ENCODE measurements at places on chromosomes 12 and 14.

DNA sequence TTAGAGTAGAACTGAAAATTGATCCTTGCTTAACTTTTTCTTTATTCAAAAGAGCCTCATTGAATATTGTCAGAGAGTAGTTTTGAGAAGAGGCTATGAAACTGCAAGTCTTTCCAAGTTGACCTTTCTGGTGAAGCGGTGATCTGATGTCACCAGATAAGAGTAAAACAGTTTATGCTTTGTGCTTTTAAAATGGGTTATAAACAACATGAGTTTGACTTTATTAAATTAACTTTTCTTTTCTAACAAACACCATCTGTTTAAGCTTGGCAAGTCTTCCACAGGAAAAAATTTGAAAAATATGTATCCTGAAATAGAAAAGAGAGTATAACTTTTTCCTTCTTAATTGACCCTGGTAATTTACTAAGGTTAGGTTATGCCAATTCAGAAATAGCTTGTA, 408.7 kb upstream of the NOVA1 start:
- DNase-seq, result no peak

DNA sequence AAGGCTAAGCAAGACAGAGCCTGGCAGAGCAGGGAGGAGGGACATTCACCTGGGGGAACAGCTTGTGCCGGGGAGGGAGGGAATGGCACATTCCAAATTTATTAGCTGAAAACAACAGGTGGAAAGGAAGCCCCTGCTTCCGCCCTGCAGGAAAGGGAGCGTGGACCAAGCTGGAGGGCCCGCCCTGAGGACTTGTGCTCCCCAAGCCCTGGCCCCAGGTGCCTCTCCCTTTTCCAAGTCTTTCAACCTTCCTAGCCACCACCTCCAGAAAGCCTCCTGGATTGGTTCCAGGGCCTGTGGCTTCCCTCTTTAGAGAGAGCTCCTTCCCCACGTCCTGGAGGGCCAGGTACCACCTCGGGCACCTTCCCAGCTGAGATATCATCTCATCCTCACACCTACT, 2.7 kb downstream of the DEGS2 start:
- DNase-seq, result no peak

DNA sequence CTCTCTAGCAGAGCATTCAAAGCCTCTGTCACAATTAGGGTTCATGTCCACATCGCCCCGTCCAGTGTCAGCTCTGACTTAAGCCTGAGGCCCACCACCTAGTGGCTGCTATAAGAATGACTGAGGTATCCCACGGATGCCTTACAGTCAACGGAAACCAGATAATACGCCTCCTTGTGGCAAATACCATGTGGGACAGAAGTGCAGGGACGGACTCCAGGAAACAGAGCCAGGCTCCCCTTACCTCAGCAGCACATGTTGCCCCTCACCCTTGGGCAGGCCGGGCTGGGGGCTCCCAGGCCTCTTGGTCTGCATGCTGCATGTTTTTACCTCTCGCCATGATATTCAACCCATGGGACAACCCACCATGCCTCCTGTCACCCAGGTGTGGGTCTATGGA, 86.3 kb downstream of the VWF start:
- peak; percentile 36 for DNase-seq

DNA sequence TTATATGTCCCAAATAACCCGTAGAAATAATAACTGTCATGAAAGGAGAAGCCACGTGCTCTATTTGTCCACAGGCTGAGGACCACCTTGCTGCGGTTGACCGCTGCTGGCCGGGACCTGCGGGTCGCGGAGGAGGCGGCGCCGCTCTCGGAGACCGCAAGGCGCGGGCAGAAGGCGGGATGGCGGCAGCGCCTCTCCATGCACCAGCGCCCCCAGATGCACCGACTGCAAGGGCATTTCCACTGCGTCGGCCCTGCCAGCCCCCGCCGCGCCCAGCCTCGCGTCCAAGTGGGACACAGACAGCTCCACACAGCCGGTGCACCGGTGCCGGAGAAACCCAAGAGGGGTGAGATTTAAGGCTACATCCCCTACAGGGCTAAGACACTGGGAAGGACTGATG, 21.0 kb downstream of the RPGRIP1 start:
- peak; percentile 32 for DNase-seq

DNA sequence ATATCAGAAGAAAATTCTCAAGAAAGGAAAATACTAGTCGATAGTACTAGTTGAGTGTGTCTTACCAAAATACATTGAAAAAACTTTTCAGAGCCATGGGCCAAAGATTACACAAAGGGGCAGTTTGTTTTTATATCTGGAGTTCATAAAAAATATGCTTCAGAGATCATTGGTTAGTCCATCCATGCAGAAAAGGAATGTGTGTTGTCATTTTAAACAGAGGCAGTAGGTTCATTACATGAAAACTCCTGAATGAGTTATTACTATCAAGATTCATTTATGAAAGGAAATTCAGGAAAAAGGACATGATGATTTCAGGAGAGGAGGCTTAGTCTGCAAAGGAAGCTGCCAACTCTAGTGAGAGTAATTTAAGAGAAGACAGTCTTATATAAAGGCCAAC, 354.8 kb downstream of the AEBP2 start:
- DNase-seq, result no peak

GRCh38 chr14:49892301-49892635, 614 bp upstream of the ARF6 start:
- DNase-seq, result peak; percentile 66

DNA sequence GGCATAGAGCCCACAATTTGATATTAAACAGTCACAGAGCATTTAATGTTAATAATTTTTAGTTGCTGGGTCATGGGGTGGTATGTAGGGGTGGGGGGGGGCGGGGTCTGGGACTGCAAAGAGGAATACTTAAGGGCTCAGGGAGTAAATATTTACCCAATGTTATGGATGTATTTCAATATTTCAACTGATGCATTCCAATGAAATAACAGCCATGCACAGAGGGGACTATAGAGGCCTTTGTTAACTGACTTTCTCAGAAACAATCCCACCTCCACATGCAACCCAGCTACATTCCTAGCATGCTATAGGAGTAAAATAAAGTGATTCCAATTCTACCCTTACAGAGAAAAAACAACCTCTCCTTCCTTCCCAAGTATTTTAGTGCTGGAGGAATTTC, 7.9 kb upstream of the BBS10 start:
- DNase-seq, result no peak

DNA sequence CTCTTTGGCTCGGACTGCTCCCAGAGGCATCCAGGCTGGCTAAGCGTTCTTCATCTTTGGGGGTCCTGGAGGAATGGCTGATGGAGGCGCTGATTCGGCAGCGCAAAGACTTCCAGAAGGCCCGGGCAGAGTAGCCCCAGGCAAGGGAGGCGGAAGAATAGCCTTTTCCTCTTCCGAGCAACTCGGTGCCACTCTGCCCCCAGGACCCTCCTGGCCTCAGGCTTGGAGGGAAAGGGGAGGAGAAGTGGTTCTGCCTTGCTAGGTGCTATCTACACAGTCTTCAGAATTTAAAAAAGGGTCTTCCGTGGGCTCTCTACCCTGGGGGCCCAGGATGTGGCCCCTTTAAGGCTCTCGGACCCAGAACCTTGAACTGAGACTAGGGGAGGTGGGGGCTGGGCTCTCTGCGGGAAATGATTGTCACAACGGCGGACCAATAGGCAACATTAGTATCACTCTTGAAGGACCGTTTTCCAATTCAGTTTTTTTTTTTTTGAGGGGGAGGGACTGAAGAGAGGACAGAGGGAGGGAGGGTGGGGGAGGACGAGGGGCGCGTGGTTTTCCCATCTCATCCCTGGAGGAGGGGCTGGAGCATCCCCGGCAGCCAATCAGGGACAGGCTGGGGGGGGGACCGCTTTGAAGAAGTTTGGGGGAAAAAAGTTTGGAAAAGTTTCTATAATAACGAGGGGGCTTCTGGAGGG, at the start of gene NFATC4:
Gene NFATC4, plus strand, starts transcription at position 671 of the 698 bp plus-strand sequence. CDS start 157 bp downstream, outside the sequence.
- no peak for DNase-seq

GRCh38 chr12:54565310-54565985, 16.0 kb downstream of the PDE1B start:
- no peak for DNase-seq
